ENCODE measurements at places on chromosomes 3 and 15. TPM values are rescaled to one million over a fixed set of nuclear protein-coding genes. Genes with fewer than 3 reads are reported as not detected.

The ATOSA gene
- 54.5 TPM for total RNA-seq

The IGF2BP2 gene
- total RNA-seq, result 34.9 TPM

The MAPKAPK3 gene
- total RNA-seq, result 42.7 TPM

The SLC24A5 gene
- total RNA-seq, result not detected

The TLNRD1 gene
- total RNA-seq, result 4.8 TPM

The BMF gene
- total RNA-seq, result 3.5 TPM

The CDV3 gene
- 181 TPM for total RNA-seq
